ENCODE measurements at places on chromosomes 13 and 19.

GRCh38 chr13:99280166-99280565 is 22.0 kb upstream of the GPR18 start:
- DNase-seq, result no peak

DNA sequence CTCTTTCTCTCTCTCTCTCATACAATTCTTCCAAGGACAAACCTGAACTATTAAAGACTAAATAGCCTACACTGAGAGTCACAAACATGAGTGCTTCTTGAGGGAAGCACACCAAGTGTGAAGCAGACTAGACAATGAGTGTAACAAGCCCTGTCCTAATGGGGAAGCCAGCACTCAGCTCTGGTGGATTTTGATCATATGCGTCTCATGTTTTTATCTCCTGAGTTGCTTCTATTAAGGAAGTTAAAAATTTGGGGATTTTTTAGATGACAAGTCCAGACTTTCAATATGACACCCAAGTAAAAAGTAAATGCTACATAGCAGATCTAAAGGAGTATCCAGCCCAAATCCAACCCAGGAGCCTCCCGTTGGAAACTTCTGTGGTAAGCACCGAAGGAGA is 437.8 kb downstream of the RFC3 start:
- no peak for DNase-seq

GRCh38 chr13:53141336-53141735 is 112.7 kb downstream of the OLFM4 start:
- no peak for DNase-seq

- DNase-seq, result no peak
Observed at GRCh38 chr13:71789693-71790329, 77.2 kb downstream of the DACH1 start.

GRCh38 chr13:62171697-62172096 is 756.0 kb upstream of the PCDH20 start:
- DNase-seq, result no peak
